ENCODE measurements at places on chromosomes 6 and 20.

- no peak for DNase-seq
Observed at GRCh38 chr20:8664778-8665177, 404.1 kb upstream of the PLCB4 start.

DNA sequence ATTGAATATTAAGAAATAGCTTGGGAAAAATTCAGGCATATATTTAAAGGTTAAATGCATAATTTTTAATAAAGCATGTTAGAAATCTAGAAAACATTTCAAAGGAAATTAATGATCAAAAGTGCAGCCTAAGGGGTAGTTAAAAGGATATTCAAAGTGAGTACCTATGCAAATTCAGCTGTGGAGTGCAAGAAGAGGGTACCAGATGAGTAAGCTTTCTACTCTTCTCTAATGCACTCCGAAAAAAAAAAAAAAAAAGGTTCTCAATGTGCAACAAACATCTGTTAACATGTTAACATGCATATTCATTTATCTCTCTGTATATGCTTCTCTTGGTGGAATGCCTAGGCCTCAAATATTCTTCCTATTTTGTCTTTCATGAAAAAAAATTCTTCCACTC lies 32.0 kb upstream of the KATNA1 start:
- DNase-seq: no peak

GRCh38 chr20:45933266-45934045 lies 1.0 kb upstream of the PCIF1 start:
- peak; percentile 64 for DNase-seq

DNA sequence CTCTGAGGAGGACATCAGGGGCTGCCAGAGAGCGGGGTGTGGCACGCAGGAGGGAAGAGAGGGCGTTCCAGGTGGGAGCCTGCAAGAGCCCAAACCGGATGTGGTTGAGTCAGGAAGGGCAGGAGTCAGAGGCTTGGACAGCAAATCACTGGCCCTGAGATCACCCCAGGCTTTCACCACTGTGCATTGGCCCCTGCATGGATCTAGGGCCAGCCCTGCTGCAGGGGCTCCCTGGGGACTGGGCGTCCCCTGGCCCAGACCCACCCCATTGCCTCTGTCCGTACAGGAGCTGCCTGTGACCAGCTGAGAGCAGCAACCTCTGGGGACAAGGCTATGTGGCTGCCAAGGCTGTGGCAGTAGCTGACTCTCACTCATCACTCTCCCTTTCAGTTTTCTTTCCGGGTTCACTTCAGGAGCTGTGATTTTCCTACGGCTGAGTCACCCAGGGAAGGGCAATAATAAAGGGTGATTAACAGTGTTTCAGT lies 33.9 kb downstream of the KCNK17 start:
- DNase-seq: no peak

DNA sequence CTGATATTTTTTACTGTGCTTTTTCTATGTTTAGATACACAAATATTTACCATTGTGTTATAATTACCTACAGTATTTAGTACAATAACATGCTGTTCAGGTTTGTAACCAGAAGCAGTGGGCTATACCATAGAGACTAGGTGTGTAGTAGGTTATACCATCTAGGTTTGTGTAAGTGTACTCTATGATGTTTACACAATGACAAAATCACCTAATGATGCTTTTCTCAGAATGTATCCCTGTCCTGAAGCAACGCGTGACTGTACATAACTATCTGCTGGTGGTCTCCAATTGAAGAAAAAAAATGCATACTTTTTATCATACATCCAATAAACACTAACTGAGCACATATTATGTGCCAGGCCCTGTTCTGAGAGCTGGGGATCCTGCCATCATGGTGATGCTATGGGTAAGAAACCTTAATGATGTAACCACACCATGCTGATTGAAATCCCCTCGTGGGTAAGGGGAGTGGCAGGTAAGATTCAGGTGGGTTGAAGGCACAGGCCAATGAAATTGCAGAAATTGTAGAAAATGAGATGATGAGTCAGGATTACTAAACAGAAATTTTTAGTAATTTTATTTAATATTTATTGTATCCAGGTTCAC lies 76.8 kb downstream of the FYN start:
- DNase-seq: no peak

- no peak for DNase-seq
Observed at GRCh38 chr20:64250027-64250426, 5.5 kb upstream of the PCMTD2 start.

- no peak for DNase-seq
Observed at GRCh38 chr6:22471746-22472145, 97.6 kb upstream of the HDGFL1 start.

GRCh38 chr6:105795913-105796517 lies 290.1 kb upstream of the PRDM1 start:
- DNase-seq: no peak

- no peak for DNase-seq
Observed at GRCh38 chr20:31767805-31768204, 28.7 kb downstream of the TPX2 start.

DNA sequence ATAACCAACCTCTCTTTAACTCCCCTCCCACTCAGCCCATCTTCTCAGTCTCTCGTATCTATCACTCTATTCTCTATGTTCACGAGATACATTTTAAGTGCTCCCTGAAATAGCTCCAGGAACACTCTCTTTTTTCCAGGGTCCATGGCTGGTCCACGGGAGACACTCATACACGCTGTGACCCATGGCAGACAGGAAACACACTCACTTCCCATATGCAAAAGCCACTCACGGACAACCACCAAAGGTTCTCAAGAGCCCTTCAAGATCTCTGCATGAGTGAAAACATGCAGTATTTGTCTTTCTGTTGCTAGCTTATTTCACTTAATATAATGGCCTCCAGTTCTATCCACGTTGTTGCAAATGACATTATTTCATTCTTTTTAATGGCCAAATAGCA lies 71.4 kb upstream of the PCSK2 start:
- no peak for DNase-seq

GRCh38 chr6:132491303-132491702 lies 21.6 kb downstream of the STX7 start:
- DNase-seq: no peak

DNA sequence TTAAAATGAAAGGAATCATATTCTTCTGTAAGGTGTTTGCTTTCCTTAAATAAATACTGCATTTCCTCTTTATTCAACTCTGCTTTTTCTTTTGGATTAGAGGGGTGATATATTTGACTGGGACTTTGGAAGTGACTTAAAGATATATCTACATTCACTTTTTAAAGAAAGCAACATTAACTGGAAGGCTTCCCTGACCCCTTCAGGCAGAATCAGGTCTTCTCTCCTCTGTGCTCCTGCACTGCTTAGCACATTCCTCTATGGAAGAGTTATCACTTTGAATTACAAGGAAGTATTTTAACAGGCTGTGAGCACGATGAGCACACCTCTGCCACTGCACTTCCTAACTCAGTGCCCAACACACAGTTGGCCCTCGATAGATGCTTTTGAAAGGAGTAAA lies 59.2 kb upstream of the POU3F2 start:
- no peak for DNase-seq

GRCh38 chr20:11124849-11125505 lies 451.2 kb upstream of the JAG1 start:
- no peak for DNase-seq

DNA sequence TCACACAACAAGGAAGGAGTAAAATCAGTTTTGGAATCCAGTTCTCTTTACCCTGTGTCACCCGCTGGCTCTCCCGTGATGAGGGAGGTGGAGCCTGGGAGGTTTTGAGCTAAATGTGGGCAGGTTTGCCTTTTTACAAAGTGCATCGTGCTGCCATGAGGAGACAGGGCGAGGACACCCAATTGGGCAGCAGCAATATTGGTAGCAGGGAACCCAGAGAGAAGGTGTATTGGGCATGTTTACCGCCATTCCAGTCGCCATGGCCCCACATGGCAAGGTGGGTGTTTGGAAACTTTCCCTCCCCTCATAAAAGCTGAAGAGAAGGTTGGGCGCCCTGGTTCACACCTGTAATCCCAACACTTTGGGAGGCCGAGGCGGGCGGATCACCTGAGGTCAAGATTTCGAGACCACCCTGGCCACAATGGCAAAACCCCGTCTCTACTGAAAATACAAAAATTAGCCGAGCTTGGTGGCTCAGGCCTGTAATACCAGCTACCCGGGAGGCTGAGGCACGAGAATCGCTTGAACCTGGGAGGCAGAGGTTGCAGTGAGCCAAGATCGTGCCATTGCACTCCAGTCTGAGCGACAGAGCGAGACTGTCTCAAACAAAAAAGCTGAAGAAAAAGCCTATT lies 3.5 kb upstream of the UBE2V1 start:
- no peak for DNase-seq

- no peak for DNase-seq
Observed at GRCh38 chr6:36825994-36826393, 13.2 kb downstream of the CPNE5 start.

GRCh38 chr6:48917233-48917632 lies 545.8 kb downstream of the MMUT start:
- no peak for DNase-seq

GRCh38 chr20:63625771-63626423 lies 1.0 kb downstream of the GMEB2 start:
- DNase-seq: no peak

GRCh38 chr20:4116091-4116490 lies 100.7 kb upstream of the RNF24 start:
- DNase-seq: no peak

- no peak for DNase-seq
Observed at GRCh38 chr6:100893743-100894142, 12.6 kb upstream of the ASCC3 start.

GRCh38 chr20:3203315-3204123 lies 963 bp downstream of the DDRGK1 start:
- DNase-seq: no peak

DNA sequence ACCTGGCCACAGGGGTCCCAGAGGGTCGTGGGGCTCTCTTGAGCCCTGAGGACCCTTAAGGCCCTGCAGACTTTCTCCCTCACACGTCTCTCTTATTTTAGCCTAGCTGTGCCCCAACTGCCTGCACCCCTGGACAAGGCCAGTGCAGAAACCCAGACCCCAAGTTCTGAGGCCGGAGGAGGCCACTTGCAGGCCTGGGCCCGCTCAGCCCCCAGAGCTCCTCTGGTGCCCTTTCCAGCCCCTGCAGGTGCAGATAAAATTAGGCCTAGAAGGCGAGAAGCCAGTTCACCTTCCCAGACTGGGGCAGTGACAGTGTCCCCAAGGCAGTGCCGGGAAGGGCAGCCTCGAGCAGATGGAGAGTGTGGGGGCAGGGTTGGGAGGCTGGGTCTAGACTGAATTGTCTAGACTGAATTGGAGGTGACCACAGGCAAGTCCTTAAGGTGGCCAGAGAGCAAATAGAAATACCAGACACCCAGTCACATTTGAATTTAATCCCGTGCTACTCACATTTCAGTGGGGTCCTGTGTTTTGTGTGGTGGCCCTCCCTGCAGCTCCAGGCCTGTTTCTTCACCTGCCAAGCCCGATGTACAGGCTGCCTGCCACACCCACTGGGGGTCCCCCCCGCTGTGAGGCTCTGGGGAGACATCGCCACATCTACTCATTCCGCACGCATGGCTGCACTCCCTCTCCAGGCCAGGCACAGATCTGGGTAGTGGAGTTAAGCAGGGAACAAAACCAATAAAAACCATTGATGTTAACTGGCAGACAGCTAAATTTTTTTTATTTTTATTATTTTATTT lies 8.6 kb upstream of the IP6K3 start:
- no peak for DNase-seq

DNA sequence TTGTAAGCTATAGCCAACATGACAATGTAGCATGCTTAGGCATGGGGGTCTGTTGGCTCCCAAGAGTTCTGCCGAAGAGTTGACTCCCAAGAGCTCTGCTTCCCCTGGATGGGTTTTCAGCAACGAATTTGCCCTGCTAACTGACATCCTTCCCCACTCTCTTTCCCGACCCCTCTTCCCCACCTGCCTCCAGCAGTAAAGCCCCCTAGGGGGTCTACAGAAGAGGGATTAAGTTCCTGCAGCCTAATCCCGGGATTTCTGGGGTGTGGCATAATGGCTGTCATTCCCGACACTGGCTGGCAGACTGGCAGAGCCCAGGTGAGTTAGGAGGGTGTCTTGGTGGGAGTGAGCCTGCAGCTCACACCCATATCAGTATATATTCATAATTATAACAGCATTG lies 121.0 kb upstream of the ZNF184 start:
- no peak for DNase-seq

GRCh38 chr6:109322825-109323224 lies 59.4 kb downstream of the CD164 start:
- no peak for DNase-seq

DNA sequence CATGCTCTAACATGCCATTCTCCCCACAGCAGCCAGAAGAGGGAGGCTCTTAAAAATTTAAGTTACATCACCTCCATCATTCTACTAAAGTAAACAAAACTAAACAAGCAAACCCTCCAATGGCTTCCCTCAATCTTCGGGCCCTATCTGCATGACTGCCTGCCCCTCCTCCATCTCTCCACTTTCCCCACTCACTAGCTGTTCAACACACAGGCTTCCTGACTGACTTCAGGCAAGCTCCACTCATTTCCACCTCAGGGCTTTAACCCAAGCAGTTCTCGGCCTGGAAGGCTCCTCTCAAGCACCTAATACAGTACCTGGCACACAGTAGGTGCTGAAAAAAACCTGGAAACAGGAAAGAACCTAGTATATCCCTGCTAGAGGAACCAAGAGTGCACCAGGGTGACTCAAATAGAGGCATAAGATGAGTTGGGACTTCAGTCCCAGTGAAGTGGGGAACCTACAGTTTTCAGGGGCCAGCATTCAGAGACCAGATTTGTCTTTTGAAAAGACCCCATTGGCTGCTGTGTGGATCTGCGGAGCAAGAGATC lies 2.8 kb downstream of the AHCY start:
- no peak for DNase-seq

DNA sequence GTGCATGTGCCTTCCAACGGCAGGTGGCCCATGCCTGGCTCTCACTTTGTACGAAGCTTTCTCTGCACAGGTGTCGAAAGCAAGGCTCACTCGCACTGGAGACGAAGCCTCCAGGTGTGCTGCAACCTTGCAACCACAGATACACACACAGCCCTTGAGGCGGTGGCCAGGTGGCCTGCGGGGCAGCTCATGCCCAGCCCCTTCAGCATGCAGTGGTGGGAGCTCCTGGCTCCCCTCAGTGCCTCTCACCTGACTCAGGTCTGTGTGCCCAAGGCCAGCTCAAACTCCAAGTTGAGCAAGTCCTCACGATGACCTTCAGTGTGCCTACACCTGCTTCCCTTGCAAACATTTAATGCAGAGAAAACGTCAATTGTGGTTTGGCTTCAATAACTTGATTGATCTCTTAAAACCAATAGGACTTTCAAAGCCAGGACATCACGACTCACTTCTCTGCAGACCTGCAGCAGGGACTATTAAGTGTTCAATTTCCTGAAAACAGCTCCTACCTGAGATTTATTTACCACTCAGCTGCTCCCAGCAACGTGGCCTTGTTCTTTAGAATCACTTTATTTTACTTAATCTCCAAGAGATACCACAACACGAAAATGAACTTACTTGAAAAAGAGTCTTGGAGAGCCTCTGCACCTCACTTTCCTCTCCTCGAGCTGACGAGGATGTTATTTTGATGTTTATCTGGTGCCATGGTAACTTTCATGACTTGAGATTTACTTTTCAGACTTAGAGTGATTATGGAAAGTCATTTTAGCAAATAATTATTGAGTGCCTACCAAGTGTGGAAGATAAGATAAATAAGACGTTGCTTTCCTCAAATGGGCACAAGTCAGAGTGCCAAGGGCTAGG lies 86.3 kb downstream of the SLC22A23 start:
- no peak for DNase-seq
